ENCODE measurements at places on chromosomes 1 and 21. TPM values are rescaled to one million over a fixed set of nuclear protein-coding genes. Genes with fewer than 3 reads are reported as not detected.

The SPRR1B gene
- total RNA-seq: not detected

The OR2C3 gene
- 0.31 TPM for total RNA-seq

The PPP2R5A gene
- 24.1 TPM for total RNA-seq

The LAD1 gene
- total RNA-seq: not detected

The INSRR gene
- 0.31 TPM for total RNA-seq

The WNT4 gene
- 4.4 TPM for total RNA-seq

The IGFN1 gene
- not detected for total RNA-seq

The LDLRAD1 gene
- not detected for total RNA-seq

The SLC44A3 gene
- total RNA-seq: 2.2 TPM

The CFHR4 gene
- 0.94 TPM for total RNA-seq

The SLC44A5 gene
- total RNA-seq: 219 TPM

The KCNE2 gene
- not detected for total RNA-seq

The XKR8 gene
- 4.7 TPM for total RNA-seq

The AKR7A3 gene
- total RNA-seq: 2.5 TPM

The DUSP12 gene
- 104 TPM for total RNA-seq

The SPRR2A gene
- not detected for total RNA-seq

The TMEM125 gene
- 0.31 TPM for total RNA-seq

The KRTAP25-1 gene
- total RNA-seq: not detected

The C1QTNF12 gene
- not detected for total RNA-seq

The RABIF gene
- total RNA-seq: 15.3 TPM

The AADACL3 gene
- not detected for total RNA-seq

The AK2 gene
- 76.4 TPM for total RNA-seq

The CIART gene
- total RNA-seq: 2.8 TPM

The DYNLT4 gene
- not detected for total RNA-seq

The SPATA21 gene
- total RNA-seq: 0.31 TPM

The ADAMTSL4 gene
- total RNA-seq: 0.31 TPM

The PDC gene
- total RNA-seq: not detected

The ACOT7 gene
- total RNA-seq: 51.3 TPM

The KCNJ6 gene
- total RNA-seq: 11.0 TPM

The OR2T35 gene
- total RNA-seq: not detected

The LCE6A gene
- total RNA-seq: not detected
